Endodermal cell (in vitro differentiated cells): ENCODE measurements at places on chromosomes 1 and 21. TPM values are rescaled to one million over a fixed set of nuclear protein-coding genes. Genes with fewer than 3 reads are reported as not detected.
A peak's percentile ranks its signal among the peaks of the same experiment; 100 is the strongest.

GRCh38 chr1:199129247-199129646 is 490.4 kb downstream of the PTPRC start:
- H3K4me1 ChIP-seq, result no peaks in the 10 kb centered on the region
- H3K4me3 ChIP-seq, result no peak overlapping the region
- no peak for DNase-seq
- no peak overlapping the region for H3K27ac ChIP-seq
- no peaks in the 10 kb centered on the region for H3K27me3 ChIP-seq

DNA sequence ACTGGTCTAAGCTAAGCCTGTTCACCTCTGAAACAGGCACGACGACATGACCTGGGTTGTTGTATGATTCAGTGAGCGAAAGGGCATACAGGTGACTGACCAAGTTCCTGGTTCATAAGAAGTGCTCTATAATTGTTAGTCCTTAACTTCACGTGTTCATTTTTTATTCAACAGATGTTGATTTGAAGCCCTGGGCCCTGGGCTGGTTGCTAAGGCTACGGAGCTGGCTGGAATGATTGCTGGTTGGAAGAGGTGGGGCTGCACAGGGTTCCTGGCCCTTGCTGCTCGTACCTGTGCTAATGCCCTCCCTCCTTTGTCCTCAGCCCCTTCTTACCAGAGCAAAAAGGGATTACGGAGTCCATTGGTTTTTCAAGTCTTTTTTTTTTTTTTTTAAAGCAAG is 111.3 kb upstream of the CSF3R start:
- no peak overlapping the region for H3K4me3 ChIP-seq
- no peaks in the 10 kb centered on the region for H3K36me3 ChIP-seq
- DNase-seq, result no peak
- peaks cover 20% of the 10 kb centered on the region for H3K27me3 ChIP-seq

GRCh38 chr1:245991266-245991665 is 515.8 kb downstream of the SMYD3 start:
- no peak overlapping the region for H3K4me3 ChIP-seq
- H3K27me3 ChIP-seq, result no peaks in the 10 kb centered on the region
- H3K36me3 ChIP-seq, result no peaks in the 10 kb centered on the region
- no peak overlapping the region for H3K27ac ChIP-seq
- H3K4me1 ChIP-seq, result no peaks in the 10 kb centered on the region

- no peaks in the 10 kb centered on the region for H3K27me3 ChIP-seq
- no peak overlapping the region for H3K27ac ChIP-seq
- peaks cover 36% of the 10 kb centered on the region for H3K36me3 ChIP-seq
- H3K4me1 ChIP-seq, result no peaks in the 10 kb centered on the region
Measured at GRCh38 chr1:52059888-52060287, 3.8 kb downstream of the BTF3L4 start.

DNA sequence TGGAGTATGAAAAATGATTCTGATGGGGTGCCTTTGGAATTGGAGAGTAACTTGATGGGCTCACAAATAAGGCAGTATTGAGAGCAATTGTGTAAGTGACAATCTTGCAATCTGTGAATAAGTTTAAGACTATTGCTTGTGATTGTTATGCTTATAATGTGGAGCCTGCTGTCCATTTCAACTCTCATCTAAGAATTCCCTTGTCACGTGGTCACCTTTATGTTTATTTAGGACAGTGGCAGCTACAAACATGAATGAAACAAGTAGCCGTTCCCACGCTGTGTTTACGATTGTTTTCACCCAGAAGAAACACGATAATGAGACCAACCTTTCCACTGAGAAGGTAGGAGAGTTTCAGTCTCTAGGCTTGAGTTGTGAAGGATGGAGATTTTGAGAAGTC is 57.6 kb downstream of the KIF1B start:
- no peak overlapping the region for H3K4me3 ChIP-seq
- no peak for DNase-seq
- peaks cover 77% of the 10 kb centered on the region for H3K36me3 ChIP-seq
- H3K4me1 ChIP-seq, result no peaks in the 10 kb centered on the region
- peak overlapping the region; percentile 25 for H3K27ac ChIP-seq
- no peaks in the 10 kb centered on the region for H3K27me3 ChIP-seq

- H3K4me1 ChIP-seq, result no peaks in the 10 kb centered on the region
- H3K27ac ChIP-seq, result no peak overlapping the region
- no peaks in the 10 kb centered on the region for H3K36me3 ChIP-seq
- no peaks in the 10 kb centered on the region for H3K27me3 ChIP-seq
Measured at GRCh38 chr1:219517031-219517430, 95.9 kb downstream of the ZC3H11B start.

GRCh38 chr1:30378991-30379581 is 344.3 kb downstream of the MATN1 start:
- DNase-seq, result peak; percentile 46
- H3K4me3 ChIP-seq, result no peak overlapping the region
- H3K4me1 ChIP-seq, result no peaks in the 10 kb centered on the region
- H3K27me3 ChIP-seq, result no peaks in the 10 kb centered on the region

DNA sequence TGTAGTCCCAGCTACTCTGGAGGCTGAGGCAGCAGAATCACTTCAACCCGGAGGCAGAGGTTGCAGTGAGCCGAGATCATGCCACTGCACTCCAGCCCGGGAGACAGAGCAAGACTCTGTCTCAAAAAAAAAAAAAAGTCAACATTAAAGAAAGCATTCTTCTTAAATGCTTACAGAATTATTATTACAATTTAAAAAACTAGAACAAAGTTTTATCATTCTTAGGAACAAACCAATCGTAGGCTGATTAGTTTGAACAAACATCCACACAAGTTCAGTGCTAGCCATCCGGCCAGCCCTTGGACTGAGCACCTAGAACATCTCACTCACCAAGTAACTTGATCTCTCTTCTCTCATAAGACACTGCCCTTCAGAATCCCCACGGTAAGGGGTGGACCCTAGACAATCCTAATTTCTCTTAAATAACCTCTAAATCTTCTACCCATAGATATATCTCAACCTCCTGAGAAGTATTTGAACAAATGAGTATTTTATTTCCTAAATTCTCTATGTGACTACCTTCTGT is 16.0 kb downstream of the JAK1 start:
- no peak overlapping the region for H3K4me3 ChIP-seq
- peaks cover 3% of the 10 kb centered on the region for H3K4me1 ChIP-seq
- no peak overlapping the region for H3K27ac ChIP-seq

- H3K4me3 ChIP-seq, result no peak overlapping the region
- no peak for DNase-seq
- no peaks in the 10 kb centered on the region for H3K4me1 ChIP-seq
- no peaks in the 10 kb centered on the region for H3K27me3 ChIP-seq
Measured at GRCh38 chr1:167561753-167562152, 8.2 kb upstream of the CREG1 start.

DNA sequence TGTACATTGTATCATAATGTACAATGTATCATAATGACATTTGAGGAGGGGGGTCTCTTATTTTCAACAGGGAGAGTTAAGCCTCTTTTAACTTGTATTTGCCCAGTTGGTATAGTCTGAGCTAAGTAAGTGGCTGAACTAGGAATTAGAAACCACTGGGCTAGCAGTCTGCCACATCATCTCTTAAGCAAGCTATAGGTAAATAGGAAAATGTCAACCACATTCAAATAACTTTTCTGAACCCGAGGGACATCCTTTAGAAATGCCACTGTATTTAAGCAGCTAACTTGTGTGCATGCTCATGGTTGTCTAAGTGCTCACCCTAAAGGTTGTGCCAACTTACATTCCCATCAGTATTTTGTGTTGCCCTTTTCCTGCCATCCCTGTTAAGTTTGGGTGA is 35.5 kb upstream of the ASB17 start:
- peaks cover 24% of the 10 kb centered on the region for H3K27me3 ChIP-seq
- H3K4me1 ChIP-seq, result no peaks in the 10 kb centered on the region

DNA sequence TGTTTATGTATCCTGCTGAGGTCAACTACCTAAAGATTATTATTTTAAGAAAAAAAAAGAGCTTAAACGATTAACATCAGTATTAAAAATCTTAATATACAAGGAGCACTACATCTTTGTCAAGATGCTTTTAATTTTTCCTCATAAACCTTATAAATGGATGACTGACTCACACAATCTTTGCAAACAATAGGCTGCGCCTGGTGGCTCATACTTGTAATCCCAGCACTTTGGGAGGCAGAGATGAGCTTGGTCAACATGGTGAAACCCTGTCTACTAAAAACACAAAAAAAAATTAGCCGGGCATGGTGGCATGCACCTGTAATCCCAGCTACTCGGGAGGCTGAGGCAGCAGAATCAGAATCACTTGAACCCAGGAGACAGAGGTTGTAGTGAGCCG is 1.7 kb downstream of the KHDC4 start:
- DNase-seq, result no peak
- no peaks in the 10 kb centered on the region for H3K27me3 ChIP-seq
- peaks cover 60% of the 10 kb centered on the region for H3K36me3 ChIP-seq

- H3K4me3 ChIP-seq, result no peak overlapping the region
- H3K4me1 ChIP-seq, result no peaks in the 10 kb centered on the region
- no peaks in the 10 kb centered on the region for H3K36me3 ChIP-seq
- DNase-seq, result no peak
- H3K27ac ChIP-seq, result no peak overlapping the region
Measured at GRCh38 chr1:30190511-30191153, 532.8 kb downstream of the MATN1 start.

GRCh38 chr1:48506870-48507269 is 34.9 kb upstream of the SPATA6 start:
- no peak overlapping the region for H3K27ac ChIP-seq
- no peak for DNase-seq
- no peaks in the 10 kb centered on the region for H3K27me3 ChIP-seq

- H3K4me3 ChIP-seq, result no peak overlapping the region
- no peaks in the 10 kb centered on the region for H3K36me3 ChIP-seq
- DNase-seq, result no peak
- H3K27me3 ChIP-seq, result no peaks in the 10 kb centered on the region
Measured at GRCh38 chr1:109136766-109137165, 22.9 kb downstream of the ELAPOR1 start.

DNA sequence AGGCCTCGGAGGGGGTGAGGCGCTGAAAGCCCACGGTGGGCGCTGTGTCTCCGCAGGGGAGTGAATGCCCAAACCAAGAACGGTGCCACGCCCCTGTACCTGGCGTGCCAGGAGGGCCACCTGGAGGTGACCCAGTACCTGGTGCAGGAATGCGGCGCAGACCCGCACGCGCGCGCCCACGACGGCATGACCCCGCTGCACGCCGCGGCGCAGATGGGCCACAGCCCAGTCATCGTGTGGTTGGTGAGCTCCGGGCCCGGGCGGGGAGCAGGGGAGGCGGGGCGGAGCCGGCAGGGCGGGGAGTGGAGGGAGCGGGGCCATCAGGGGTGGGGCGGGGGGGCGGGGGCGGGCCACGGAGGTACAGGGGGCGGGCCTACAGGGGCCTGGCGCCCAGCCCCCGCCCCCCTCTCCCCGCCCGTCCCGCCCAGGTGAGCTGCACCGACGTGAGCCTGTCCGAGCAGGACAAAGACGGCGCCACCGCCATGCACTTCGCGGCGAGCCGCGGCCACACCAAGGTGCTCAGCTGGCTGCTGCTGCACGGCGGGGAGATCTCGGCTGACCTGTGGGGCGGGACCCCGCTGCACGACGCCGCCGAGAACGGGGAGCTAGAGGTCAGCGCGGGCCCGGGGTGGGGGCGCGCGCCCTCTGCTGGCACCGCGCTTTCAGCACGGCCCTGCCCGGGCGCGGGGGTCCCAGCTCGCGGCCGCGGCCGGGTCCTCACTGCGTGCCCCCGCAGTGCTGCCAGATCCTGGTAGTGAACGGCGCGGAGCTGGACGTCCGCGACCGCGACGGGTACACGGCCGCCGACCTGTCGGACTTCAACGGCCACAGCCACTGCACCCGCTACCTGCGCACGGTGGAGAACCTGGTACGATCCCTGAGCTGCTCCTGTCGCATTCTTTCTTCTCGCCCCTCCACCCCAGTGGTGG is 15.9 kb downstream of the ESPN start:
- H3K36me3 ChIP-seq, result no peaks in the 10 kb centered on the region
- no peaks in the 10 kb centered on the region for H3K4me1 ChIP-seq
- H3K27me3 ChIP-seq, result peaks cover 37% of the 10 kb centered on the region

GRCh38 chr1:229893762-229894444 is 173.1 kb upstream of the GALNT2 start:
- H3K4me3 ChIP-seq, result no peak overlapping the region
- H3K36me3 ChIP-seq, result no peaks in the 10 kb centered on the region
- DNase-seq, result no peak
- H3K27ac ChIP-seq, result no peak overlapping the region

- H3K36me3 ChIP-seq, result no peaks in the 10 kb centered on the region
- no peaks in the 10 kb centered on the region for H3K27me3 ChIP-seq
- no peak overlapping the region for H3K4me3 ChIP-seq
- H3K4me1 ChIP-seq, result peaks cover 4% of the 10 kb centered on the region
Measured at GRCh38 chr1:234893725-234894630, 234.7 kb downstream of the TOMM20 start.

DNA sequence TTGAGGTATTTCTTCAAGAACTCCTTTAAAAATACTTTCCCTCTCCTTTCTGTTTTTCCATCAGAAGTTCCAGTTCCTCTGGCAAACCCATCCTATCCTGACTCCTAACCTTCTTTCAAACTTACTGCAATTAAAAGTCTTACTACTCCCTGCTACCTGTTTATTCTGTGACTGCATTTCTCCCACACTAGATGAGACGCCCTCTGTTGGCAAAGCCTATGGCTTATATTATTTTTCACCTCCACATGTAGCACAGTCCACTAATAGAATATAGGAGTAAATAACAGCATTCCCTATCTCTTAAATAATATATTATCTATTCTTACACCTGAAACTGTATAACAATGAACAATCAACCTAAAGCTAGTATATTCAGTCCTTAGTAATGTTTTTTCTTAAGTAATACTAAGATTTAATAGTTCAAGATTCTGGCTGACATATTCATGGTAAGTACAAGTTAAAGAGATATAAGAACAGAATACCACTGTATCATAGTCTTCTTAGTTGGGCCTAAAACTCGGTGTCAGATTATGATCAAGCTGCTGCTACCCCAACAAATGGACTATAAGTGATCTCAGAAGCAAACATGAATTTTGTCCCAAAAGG is 54.8 kb downstream of the RAB3GAP2 start:
- peak; percentile 57 for DNase-seq
- no peak overlapping the region for H3K4me3 ChIP-seq
- no peak overlapping the region for H3K27ac ChIP-seq
- H3K36me3 ChIP-seq, result peaks cover 4% of the 10 kb centered on the region
- H3K27me3 ChIP-seq, result no peaks in the 10 kb centered on the region

GRCh38 chr1:204711947-204712701 is 26.6 kb upstream of the LRRN2 start:
- H3K4me3 ChIP-seq, result no peak overlapping the region
- peaks cover 5% of the 10 kb centered on the region for H3K4me1 ChIP-seq
- DNase-seq, result peak; percentile 72
- no peaks in the 10 kb centered on the region for H3K36me3 ChIP-seq
- no peak overlapping the region for H3K27ac ChIP-seq
- peaks cover 5% of the 10 kb centered on the region for H3K27me3 ChIP-seq

The ALX3 gene
- total RNA-seq, result 0.11 TPM in 1 of 2 replicates, not detected in the other

The NDUFS2 gene
- 100.0 to 125 TPM (median 104 TPM) in 3 replicates for total RNA-seq

The MYBPH gene
- not detected in 2 replicates for total RNA-seq

The ARHGAP30 gene
- total RNA-seq, result 0.07 TPM in 1 of 3 replicates, not detected in the others

The IL19 gene
- total RNA-seq, result not detected in 2 replicates

The HMGCS2 gene
- not detected in 3 replicates for total RNA-seq

The PRUNE1 gene
- total RNA-seq, result 23.6 and 23.8 TPM in 2 replicates

The EDARADD gene
- 5.0 to 7.6 TPM (median 5.5 TPM) in 3 replicates for total RNA-seq

The LAMC2 gene
- 2.7 to 3.5 TPM (median 2.8 TPM) in 3 replicates for total RNA-seq

The RAD54L gene
- 38.6 and 39.5 TPM in 2 replicates for total RNA-seq

The BCL2L15 gene
- total RNA-seq, result 0.06 TPM in 1 of 3 replicates, not detected in the others

The DSCAM gene
- total RNA-seq, result 17.0 and 25.5 TPM in 2 replicates
